ENCODE measurements at places on chromosomes 13 and 19.

- no peak for DNase-seq
Observed at GRCh38 chr19:15240515-15240914, 8.3 kb upstream of the EPHX3 start.

GRCh38 chr19:15701757-15702533, 25.9 kb upstream of the OR10H2 start:
- peak; percentile 93 for DNase-seq

DNA sequence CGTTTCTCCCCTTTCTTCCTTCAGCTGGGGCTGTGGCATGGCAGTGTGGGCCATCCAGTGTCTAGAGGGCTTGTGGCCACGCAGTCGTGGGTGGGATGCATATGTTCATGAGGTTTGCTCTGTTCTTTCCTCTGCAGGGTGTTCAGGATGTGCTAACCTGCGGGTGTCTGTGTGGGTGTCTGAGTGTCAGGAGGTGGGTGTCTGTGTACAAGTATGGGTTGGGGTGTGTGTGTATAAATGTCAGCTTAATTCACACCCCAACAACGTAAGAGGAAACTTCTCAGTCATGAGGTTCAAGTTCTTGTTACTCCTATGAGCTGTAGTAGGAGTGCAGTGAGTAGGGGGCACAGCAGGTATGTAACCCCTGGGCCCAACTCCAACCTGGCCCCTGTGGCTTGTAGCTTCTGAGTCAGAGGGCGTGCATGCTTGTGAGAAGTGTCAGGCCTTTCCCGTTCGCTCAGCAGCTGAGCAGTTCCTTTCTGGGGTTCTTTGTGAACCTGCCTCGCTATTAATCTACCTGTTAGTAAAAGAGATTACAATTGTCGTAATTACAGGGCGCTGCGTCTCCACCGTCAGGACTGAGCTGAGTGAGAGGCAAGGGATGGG, 49.1 kb downstream of the NFIX start:
- DNase-seq = no peak

- no peak for DNase-seq
Observed at GRCh38 chr13:47990427-47990826, 10.6 kb downstream of the SUCLA2 start.

GRCh38 chr13:111503905-111504695, 183.7 kb downstream of the TEX29 start:
- DNase-seq = no peak

DNA sequence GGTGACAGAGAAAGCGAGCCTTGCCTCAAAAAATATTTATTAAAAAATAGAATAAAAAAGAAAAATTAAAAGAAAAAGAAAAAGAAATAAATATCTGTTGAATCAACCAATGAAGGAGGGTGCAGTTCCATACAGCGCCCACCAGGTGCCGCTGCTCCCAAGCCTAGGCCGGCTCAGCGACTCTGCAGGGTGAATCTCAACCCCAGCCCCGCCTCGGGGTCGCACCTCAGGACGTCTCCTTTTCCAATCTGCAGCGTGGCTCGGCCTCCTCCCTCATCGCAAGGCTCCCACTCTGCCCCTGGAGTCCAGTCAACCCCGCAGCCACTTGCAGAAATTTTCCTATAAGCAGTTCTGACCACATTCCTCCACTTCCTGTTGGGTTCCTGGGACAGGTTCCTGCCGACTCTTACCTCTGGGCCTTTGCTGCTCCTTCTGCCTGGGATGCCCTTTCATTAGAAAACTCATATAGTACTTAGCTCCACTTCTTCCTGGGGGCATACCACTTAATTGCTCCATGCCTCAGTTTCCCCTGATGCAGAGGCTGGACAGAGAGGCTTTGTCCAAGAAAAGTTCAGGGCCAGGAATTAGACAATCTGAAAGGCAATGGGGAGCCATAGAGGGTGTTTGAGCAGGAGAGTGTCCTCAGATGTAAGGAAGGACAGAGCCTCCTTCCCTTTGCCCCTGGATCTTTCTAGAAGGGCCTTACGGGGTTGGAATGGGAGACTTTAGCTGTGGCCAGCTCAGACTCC, 24.3 kb downstream of the NFILZ start:
- DNase-seq = no peak

DNA sequence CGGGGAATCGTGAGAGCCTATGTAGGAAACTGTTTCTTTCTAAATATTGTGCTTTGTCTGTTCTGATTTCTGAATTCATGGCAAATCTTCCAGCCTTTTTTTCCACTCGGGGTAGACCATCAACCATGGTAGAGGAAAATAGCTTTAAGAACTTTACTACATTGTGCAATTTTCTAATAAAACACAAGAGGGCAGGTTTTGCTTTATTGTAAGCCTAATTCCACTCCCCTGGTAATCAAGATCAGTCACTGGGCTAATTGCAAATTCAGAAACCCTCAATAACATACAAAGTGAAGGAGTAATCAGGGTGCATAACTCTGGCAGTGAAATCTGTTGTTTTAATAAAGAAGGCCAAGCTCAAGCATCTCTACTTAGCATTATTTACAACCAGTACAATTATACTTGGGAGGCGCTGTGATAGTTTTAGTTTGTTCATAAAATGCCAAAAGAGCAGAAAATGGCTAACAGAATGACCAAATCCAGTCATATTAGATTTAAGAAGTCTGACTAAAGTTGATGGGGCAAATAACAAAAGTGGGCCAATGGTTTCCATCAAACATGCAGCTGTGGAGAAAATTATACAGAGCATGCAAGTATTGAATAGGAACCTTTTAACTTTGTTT, 43.8 kb downstream of the DCT start:
- DNase-seq = no peak

GRCh38 chr13:96243376-96243775, 153.5 kb downstream of the HS6ST3 start:
- no peak for DNase-seq

GRCh38 chr19:54001496-54001895, 10.1 kb downstream of the CACNG6 start:
- DNase-seq = no peak

- no peak for DNase-seq
Observed at GRCh38 chr13:20389696-20390525, 135.7 kb downstream of the CRYL1 start.

DNA sequence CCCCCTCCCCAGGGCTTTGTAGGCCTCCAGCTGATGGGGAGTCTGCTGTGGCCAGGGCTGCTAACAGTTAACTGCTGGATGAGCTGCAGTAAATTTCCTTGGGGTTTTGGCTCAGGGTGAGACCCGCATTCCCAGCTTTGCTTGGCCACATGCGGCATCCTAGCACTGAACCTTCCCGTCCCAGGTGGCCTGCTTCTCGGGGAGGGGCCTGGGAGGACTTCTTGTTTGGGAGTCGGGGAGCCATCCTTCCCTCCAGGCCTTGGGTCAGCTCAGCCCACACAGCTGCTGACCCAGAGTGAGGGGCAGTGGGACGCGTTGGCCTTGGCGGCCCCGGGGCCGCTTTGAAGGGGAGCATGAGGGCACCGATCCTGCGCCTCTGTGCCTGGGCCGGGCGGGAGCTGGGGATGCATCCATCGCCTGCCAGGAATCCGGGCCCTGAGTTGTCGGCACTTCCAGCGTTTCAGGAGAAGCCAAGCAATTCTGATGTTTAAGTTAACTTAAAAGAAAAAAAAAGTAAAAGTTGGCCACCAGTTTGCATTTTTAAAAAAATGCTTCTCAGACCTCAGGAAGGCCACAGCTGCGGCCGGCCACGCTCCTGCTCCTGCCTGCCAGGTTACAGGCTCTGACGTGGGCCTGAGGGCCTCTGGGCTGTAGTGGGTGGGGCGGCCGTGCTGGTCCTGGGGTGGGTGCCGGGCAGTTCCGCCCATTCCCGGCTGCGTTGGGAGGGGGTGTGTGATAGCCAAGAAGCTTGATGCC, 27.7 kb downstream of the CRTC1 start:
- DNase-seq = no peak

DNA sequence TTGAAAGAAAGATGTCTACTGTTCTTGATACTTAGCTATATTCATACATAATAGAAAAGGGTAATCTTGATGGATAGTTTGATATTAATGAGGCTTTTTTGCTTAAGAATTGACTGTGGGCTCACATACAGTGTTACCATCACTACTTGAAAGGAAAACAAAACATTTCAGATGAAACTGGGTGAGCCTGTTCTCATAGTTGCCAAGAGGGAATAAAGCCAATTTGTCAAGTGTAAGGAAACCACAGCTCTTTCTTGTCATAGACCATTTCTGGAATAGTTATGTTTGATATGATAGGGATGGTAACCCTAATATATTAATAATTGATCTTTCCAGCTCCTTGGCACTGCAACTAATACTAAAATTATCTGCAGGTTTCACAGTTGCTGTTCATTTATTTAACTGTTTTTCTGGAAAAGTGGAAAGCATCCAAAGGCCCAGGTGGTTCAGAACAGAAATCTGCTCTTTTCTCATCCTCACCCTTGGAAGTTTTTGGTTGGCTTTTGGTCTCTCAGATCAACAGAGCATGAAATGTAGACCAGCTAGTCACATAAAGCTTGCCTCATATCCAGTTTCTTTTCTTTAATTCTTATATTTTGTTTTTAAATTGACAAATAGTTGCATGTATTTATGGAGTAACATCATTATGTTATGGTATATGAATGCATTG, 43.2 kb downstream of the ARHGEF7 start:
- DNase-seq = peak; percentile 64

- DNase-seq = no peak
Observed at GRCh38 chr13:68375004-68375403, 1144.9 kb upstream of the PCDH9 start.

- DNase-seq = no peak
Observed at GRCh38 chr19:887072-887471, 5.9 kb downstream of the MED16 start.

GRCh38 chr19:2289714-2290435, 7.9 kb upstream of the PEAK3 start:
- no peak for DNase-seq

- no peak for DNase-seq
Observed at GRCh38 chr19:41783612-41784011, 12.8 kb upstream of the CEACAM3 start.

DNA sequence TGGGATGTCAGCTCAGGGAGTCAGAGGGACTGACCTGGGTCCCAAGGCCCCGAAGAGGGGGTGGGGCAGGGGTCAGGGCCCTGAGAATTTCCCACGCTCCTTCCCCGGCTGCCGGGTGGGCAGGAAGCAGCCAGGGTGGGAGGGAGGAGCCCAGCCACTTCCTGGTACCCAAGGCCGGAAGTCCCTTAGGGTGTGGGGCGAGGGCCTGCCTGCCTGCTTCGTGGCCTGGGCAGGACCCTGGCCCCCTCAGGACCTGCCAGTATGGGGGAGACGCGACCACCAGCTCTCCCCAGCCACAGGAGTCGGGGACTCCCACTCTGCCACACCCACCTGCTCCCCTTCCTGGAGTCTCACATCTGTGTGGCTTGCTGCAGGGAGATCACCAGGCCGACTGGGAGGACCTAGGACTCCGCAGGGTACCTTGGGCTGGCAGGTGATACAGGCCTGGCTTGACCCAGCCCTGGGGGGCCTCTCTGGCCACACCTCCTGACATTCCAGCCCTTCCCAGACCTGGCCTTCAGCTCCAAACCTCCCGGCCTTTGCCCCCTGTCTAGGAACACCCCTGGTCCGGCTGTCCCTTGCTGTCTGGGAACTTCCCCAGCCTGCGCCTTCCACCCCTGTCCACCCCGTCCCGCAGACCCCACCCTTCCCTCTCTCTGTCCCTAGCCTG, 9.8 kb upstream of the CIRBP start:
- DNase-seq = no peak

GRCh38 chr13:33454844-33455705, 169.5 kb upstream of the STARD13 start:
- DNase-seq = no peak

- no peak for DNase-seq
Observed at GRCh38 chr13:49791315-49791710, 1.2 kb downstream of the KPNA3 start.

- no peak for DNase-seq
Observed at GRCh38 chr13:68736961-68737360, 1370.7 kb upstream of the ATXN8OS start.

GRCh38 chr19:3073931-3074595, 11.8 kb upstream of the TLE5 start:
- no peak for DNase-seq

DNA sequence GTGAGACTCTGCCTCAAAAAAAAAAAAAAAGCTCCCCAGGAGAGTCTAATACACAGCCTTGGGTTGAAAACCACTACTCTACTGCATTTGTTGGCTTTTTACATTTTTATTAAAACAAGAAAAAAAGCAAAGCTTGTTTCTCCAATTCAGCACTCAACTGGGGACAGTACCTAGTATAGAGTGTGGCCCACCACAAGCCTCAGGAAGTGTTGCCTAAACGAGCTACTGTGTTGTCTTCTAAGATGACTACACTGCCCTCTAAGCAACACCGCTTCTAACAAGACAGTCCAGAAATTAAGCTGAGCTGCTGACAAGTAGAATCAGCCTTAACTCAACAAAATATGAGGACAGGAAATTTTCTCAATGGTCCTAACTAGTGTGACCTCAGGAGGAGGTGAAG, 522.2 kb downstream of the FGF9 start:
- DNase-seq = no peak

DNA sequence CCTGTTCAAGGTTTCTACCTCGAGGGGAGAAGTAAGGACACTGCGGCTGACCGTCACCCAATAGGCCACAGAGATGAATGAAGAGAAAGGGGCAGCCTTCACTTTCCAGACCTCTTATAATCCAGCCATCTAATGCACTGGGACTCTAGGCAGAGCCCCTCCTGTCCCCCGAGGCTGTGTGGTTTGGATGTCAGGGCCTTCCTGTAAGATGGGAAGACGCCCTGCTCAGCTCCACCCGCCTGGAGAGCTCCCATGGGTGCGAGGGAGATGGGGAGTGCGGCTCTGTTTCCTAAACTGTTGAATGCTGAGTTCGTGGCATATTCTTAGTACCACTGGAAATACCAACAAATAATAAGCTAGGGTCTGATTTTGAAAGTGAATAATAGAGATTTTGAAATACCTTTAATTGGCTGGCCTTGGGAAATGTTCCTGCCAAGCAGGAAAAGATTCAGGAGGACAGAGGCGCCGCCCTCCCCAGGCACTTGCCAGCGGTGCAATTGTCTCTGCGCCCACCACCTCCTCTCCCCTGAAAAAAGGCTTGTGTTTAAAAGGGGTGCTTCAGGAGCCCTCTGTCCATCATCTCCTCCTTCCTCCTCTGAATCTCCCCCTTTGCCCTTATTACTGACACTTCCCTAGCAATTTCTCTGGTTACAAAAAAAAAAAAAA, 85.4 kb upstream of the GPR183 start:
- DNase-seq = no peak

GRCh38 chr13:42981317-42981716, 10.7 kb downstream of the EPSTI1 start:
- no peak for DNase-seq

All from NCI-H2029 (cell line).